Activated CD4-positive, alpha-beta T cell treated with anti-CD3 and anti-CD28 coated beads, Interleukin-2, amount 50 U/mL, for 1 hour (primary cell): ENCODE measurements at places on chromosomes 4 and X.

- no peak for DNase-seq
Observed at GRCh38 chrX:104284507-104284906, 29.8 kb upstream of the ESX1 start.

- DNase-seq: no peak
Observed at GRCh38 chr4:146263793-146264192, 49.5 kb downstream of the REELD1 start.

DNA sequence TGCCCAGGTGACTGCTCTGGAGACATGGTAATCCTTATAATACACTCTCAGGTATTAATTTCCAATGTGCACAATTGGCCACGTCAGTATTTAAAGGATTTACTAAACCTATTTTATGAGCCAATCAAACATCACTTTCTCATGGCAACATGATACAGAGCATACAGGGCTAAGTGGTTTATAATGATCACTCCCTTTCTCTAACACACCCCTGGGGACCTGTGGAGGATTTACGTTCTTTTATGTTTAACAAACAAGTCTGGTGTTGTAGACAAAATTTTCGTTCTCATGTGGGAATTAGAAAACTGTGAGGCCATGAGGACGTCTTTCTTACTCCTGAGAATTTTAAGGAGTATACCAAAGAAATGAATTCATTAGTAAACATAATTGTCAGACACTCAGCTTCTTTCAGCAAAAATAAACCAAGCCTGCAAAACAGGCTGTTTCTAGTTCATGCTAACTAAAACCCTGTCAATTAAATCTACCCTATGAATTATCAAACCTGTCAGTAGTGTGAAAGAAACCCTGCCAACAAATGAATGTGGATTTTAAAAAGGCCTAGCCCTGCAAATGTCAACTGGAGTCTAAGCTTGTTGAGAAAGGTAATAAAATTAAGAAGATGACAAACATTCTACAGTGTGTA is 155.8 kb downstream of the PDGFC start:
- DNase-seq: no peak

DNA sequence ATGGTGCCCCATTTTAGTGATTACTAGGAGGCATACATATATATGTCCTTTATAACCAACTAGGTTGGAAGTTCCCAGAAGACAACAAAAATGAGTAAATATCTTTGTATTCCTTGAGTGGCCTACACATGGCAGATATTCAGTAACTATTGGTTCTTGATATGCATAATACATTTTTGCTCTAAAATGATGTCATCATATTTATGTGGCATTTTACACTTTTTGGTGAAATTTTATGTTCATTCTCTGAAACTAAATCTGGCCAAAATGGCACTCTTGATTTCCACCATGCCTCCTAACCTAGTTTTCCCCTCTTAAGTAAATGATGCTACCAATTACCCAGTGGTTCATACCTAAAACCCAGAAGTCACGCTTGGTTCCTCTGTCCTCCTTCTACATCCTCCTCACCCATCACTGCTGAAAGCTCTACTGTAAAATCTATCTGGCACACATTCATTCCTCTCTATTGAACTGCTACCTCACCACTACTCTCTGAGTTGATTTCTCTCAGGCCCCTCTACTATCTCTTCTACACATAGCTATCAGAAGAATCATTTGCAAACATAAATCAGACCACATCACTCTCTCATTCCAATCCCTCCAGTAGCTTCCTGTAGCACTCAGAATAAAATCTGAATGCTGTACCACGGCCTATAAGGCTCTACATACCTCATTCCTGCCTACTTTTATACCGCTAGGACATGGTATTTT is 13.4 kb downstream of the SLC10A7 start:
- DNase-seq: no peak

- no peak for DNase-seq
Observed at GRCh38 chr4:159003420-159004253, 99.2 kb upstream of the RAPGEF2 start.

DNA sequence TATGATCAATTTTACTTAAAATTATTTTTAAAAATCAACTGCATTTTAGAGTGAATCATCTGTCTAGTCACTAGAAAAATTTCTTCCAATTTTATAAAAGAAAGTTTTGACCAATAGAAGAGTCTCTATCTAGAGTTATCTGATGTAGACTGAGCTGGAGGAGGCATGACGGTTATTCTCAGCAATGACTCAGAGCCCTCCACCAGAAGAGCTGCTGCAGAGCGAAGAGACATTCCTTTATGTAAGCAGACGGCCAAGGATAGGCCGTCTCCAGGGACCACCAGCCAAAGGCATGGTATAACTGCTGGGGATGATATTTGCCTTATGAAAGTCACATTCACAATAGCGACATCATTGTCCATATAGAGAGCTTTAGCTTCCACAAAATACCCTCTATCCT is 23.0 kb downstream of the LDB2 start:
- DNase-seq: no peak

DNA sequence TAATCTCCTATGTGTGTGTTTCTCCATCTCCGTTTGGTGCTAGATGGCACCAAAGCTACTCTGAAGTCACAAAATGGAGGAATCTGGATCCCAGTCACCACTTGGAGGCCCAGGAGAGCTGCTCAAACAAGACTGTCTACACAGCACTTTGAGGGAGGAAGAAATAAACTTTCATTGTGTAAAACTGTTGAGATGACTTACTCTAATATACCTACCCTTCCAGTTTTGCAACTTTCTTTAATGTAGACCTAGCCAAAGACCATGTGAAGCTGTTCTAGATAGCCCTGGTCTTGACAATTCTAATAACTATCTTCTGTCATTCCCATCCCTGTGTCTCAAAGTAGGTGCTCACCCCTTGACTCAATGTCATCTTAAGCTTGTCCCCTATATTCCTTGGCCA is 52.8 kb upstream of the TAB3 start:
- no peak for DNase-seq

- DNase-seq: no peak
Observed at GRCh38 chr4:166202991-166203390, 330.0 kb downstream of the TLL1 start.

- no peak for DNase-seq
Observed at GRCh38 chr4:15035159-15035558, 32.9 kb downstream of the CPEB2 start.

DNA sequence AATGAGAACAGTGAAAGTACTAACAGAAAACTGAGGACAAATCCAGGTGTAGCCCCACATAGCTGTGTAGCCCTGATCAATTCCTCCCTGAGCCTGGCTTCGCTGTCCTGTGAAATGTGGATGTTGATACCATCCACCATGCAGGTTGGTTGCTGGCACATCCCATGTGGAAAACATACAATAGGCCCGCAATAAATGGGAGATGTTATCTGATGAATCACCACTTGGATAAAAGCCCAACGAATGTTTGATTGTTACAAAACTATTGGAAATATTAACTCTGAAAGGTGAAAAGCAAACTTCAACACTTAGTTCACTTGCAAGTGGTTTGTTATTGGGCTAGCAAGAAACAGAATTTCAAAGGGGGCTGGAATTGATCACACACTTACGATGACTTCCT is 186.3 kb upstream of the FTHL17 start:
- DNase-seq: no peak

GRCh38 chr4:110621328-110621812 is 1.5 kb downstream of the PITX2 start:
- DNase-seq: no peak

DNA sequence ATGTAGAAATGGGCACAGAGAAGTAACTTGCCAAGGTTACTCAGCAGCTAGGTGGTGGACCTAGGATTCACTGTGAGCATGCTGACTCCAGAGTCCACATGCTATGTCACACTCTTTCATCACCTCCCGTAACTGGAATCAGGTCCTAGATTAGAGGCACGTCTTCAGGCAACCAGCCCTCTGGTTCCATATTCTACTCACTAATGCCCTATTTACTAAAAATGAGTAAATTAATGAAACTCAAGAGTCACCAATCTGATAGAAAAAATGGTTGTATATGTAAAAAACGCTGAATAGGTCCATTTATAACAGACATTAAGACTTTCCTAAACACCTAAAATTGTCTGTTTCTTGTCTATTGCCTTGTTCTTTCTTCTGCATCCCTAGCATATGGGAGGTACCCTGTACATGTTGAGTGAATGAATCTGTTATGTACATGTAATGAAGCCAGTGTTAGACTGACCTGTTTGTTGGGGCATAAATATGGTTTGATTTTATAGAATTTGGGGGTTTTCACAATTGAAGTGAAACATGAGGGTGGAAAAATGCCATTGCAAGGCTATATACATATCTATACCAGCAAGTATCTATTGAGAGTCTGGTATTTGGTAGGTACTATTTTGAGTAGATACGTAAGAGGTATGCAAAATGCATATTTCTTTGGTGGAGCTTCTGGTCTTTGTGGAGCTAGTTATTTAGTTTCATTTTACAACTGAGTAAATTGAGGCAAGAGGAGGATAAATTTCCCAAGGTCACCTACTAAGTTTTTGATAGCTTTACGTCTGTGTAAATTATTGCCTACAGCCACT is 7.5 kb upstream of the RUFY3 start:
- no peak for DNase-seq

DNA sequence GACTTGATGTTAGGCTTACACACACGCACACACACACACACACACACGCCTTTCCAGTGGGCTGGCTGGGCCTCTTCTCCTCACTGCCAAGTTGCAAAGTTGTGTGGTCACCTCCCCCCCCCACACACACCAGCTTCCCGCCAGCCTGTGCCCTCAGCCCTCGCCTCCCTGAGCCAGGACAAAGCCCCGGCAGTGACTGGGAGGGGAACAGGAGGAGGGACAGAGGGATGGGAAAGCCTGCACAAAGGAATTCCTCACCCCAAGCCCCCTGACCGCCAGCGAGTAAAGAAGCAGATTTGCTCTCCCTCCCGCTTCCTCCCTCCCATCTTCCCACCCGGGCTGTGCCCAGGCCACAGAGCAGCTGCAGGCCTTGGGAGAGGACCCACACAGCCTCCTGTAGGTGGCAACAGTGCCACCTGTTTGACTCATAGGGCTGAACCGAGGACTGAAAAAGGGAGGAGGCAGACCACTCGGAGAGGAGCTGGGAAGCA is at the start of gene GDPD2:
Gene GDPD2, plus strand, starts transcription at position 464 of the 491 bp plus-strand sequence. CDS start 1,671 bp downstream, outside the sequence.
- DNase-seq: no peak

- no peak for DNase-seq
Observed at GRCh38 chrX:120564925-120565324, 4.2 kb upstream of the CUL4B start.

DNA sequence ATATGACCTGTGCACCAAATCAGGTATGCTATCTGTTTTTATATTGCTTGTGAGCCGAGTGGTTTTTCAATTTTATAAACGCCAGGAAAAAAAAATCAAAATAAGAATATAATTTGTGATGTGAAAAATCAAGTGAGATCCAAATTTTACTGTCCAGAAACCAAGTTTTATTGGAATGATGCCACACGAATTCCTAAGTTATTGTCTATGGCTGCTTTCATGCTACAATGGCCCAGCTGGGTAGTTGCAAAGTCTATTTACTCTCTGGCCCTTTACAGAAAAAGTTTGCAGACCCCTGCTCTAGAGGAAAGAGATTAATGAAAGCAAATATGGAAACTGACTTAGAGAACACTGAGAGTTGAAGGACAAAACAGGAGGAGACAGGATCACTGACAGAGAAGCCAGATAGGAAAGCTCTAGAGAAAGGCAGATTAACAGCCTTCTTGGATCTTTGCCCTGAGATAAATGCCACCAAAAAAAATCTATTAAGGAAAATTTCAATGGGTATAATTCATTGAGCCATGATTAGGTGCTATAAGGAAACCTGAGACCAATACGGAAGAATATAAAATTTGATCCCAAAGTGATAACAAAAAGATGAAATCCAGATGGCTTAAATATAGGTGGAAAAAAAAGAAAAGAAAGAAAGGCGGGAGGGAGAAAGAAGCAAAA is 29.8 kb downstream of the PRSS12 start:
- no peak for DNase-seq

GRCh38 chr4:57943682-57944081 is 833.5 kb upstream of the IGFBP7 start:
- DNase-seq: no peak

GRCh38 chr4:105568584-105568983 is 16.2 kb downstream of the ARHGEF38 start:
- no peak for DNase-seq

- no peak for DNase-seq
Observed at GRCh38 chr4:158529505-158529904, 7.8 kb downstream of the RXFP1 start.

GRCh38 chr4:66653937-66654336 is 891.4 kb downstream of the CENPC start:
- no peak for DNase-seq

- no peak for DNase-seq
Observed at GRCh38 chr4:102675141-102675540, 85.6 kb downstream of the MANBA start.

DNA sequence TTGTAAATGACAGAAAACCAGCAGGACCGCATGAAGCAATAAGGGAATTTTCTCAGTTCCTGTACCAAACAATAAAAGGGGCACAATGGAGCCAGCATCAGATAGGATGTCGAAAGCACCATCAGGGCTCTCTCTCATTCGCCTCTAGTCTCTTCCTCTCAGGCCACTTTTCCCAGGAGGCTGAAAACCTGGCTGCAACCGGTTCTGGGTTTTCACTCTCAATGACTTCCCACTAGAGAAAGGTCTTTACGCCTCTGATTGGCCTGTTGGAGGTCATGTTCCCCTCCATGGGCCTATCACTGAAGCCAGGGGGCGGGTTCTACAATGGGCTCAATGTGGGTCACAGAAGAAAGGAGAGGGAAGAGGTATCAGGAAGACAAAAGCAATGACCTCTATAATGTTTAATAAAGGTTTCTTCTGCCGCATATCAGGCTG is 29.3 kb downstream of the ZNF827 start:
- no peak for DNase-seq

DNA sequence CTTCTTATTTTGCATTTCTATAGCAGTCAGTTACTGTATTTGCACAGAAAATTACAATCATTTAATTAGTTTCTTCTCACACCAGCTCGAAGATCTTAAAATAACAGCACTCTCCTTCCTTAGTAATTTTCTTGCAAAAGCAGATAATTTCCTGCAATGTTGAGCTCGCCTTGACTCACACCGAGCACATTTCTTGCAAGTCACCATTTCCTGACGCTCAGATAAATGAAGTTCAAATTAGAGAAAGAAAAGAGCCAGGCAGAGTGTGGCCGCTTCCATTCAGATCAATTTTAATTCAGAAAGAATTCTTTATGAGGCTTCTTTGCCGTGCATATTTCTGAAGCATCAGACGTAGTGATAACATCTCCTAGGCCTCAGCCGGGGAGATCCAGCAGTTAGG is 10.1 kb downstream of the SORCS2 start:
- no peak for DNase-seq

DNA sequence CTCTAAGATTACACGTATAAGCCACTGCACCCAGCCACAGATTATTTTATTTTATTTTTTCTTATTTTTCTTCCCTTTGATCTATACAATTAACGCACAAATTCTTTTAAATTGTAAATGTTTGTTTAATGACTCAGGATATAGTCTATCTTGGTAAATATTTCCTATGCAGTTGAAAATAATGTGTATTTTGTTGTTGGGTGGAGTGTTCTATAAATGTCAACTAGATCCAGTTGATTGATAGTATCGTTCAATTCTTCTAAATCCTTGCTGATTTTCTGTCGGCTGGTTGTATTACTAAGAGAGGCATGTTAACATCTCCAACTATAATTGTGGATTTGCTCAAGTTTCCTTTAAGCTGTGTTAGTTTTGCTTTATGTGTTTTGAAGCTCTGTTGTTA is 92.0 kb downstream of the TRAPPC11 start:
- DNase-seq: no peak
